ENCODE measurements at places on chromosomes 11 and 22.

DNA sequence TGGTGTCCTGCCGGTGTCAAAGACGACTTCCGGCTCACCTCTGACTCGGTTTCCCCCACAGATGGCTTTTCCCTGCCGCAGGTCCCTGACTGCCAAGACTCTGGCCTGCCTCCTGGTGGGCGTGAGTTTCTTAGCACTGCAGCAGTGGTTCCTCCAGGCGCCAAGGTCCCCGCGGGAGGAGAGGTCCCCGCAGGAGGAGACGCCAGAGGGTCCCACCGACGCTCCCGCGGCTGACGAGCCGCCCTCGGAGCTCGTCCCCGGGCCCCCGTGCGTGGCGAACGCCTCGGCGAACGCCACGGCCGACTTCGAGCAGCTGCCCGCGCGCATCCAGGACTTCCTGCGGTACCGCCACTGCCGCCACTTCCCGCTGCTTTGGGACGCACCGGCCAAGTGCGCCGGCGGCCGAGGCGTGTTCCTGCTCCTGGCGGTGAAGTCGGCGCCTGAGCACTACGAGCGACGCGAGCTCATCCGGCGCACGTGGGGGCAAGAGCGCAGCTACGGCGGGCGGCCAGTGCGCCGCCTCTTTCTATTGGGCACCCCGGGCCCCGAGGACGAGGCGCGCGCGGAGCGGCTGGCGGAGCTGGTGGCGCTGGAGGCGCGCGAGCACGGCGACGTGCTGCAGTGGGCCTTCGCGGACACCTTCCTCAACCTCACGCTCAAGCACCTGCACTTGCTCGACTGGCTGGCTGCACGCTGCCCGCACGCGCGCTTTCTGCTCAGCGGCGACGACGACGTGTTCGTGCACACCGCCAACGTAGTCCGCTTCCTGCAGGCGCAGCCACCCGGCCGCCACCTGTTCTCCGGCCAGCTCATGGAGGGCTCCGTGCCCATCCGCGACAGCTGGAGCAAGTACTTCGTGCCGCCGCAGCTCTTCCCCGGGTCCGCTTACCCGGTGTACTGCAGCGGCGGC is 5.5 kb downstream of the B3GNT6 start:
- DNase-seq = no peak

- no peak for DNase-seq
These were observed 16.0 kb downstream of the TRPM5 start for GRCh38 chr11:2428322-2428795.

- no peak for DNase-seq
These were observed 16.3 kb downstream of the HTR3A start for GRCh38 chr11:113991170-113991569.

DNA sequence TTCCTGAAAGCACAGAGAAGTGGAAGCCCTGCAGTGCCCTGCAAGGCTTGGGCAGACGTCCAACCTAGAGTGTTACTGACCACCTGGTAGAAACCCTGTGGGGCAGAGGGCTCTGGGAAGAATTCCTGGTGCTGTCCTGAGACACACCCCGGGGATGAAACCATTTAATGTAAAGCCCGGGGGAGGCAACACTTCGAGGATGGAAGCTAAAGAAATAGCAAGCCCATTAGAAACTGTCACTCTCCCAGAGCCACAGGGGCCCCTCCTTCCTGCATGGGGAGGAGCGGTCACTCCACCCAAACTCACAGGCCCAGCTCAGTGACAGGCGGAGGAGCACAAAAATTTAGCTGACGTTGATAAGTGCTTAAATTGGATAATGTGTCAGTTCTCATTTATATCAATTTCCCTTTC is 57.6 kb downstream of the NRXN2 start:
- no peak for DNase-seq

DNA sequence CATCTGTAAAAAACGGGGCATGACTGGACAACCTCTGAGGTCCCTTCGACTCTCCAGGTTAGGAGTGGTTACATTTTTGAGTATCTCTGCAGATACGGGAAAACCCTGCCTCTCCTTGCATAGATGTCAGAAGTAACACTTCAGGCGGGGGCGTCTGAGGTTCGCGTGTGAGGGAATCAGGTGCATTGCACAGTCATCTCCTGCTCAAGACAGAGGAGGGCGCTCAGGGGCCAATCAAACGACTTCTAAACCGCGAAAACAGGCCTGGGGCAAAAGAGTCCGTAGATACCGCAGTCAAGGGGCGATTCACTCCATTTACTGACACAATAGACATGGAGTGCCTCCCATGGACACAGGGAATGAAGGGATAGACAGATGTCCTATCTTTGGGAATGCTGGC is 31.7 kb downstream of the KIRREL3 start:
- DNase-seq = peak; percentile 48

GRCh38 chr11:110747531-110747930 is 35.3 kb upstream of the ARHGAP20 start:
- DNase-seq = no peak

DNA sequence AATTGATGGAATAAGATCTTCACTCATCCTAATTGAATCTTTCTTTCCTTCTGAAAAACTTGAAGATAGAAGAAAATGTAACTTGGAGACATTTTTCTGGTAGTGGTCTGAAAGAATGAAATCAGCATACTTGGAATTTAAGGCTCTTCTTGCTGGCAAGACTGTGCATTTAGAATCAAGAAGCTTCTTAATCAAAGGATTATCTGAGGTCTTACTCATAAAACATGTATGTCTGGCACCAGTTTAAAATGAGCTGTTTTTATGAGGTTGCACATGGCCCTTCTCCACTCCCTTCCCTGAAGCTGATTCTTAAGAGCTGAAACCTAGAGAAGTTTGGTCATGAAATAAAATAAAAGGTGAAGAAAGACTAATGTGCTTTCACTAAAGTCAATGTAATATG is 77.3 kb downstream of the ARHGEF12 start:
- no peak for DNase-seq

DNA sequence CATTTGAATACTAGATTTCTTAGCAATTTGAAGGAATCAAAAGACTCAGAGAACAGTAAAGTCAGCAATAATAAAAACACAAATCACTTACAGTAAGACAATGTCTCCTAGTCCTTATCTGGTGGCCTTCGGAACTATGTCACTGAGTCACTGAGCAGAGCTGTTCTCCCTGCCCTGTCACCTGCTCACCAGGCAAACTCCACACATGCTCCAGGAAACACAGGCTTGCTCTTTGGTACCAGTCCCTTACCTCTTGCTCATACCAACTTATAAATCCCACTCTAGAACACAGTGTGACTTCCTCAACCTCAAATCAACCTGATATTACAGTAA is 81.1 kb upstream of the CHRM4 start:
- no peak for DNase-seq

- DNase-seq = no peak
These were observed 72.3 kb upstream of the SEPTIN5 start for GRCh38 chr22:19641983-19642451.

- no peak for DNase-seq
These were observed 393.5 kb downstream of the BUD13 start for GRCh38 chr11:116379185-116379828.

DNA sequence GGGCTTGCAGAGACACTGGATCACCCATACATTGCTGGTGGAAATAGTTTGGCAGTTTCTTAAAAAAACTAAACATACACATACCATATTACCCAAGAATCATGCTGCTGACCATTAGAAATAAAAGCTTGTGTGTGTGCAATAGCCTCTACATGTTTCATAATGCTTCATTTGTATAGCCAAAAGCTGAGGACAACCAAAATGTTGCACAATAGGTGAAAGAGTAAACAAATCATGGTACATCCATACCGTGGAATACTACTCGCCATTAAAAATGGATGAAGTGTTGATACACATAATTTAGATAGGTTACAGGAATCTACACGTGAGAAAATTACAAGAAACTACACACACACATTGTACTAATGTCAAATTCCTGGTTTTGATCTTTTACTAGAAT is 6.5 kb downstream of the KBTBD3 start:
- no peak for DNase-seq

DNA sequence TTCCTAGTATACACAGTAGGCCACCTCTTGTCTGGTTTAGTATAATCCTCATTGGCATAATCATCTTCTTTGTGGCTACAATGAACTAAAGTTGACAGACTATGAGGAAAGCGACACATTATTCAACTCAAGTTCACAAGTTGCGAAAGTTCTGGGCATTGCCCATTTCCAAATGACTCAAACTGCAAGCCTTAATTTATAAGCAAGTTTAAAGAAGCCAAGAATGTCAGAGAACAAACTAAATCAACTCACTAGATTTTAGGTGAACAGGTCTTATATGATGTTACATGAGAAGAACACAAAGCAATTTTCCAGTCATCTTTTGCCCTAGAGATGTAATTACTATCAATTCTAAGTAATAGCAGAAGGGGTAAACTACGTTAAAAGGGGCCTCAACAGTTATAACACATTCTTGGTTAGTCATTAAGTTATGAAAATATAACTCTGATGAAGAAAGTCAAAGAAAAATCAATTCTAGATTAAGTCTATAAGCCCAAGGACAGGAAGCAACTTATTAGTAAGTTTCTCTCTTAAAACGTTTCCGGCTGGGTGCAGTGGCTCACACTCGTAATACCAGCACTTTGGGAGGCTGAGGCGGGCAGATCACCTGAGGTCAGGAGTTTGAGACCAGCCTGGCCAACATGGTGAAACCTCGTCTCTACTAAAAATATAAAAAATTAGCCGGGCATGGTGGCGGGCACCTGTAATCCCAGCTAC is 21.5 kb downstream of the PICALM start:
- DNase-seq = no peak
